ENCODE measurements at places on chromosomes 5 and 9. TPM values are rescaled to one million over a fixed set of nuclear protein-coding genes. Genes with fewer than 3 reads are reported as not detected.
A peak's percentile ranks its signal among the peaks of the same experiment; 100 is the strongest.

The DEPDC1B gene
- 0.23 TPM for polyA plus RNA-seq

The NANS gene
- polyA plus RNA-seq, result 34.6 TPM

The SHOC1 gene
- not detected for polyA plus RNA-seq

DNA sequence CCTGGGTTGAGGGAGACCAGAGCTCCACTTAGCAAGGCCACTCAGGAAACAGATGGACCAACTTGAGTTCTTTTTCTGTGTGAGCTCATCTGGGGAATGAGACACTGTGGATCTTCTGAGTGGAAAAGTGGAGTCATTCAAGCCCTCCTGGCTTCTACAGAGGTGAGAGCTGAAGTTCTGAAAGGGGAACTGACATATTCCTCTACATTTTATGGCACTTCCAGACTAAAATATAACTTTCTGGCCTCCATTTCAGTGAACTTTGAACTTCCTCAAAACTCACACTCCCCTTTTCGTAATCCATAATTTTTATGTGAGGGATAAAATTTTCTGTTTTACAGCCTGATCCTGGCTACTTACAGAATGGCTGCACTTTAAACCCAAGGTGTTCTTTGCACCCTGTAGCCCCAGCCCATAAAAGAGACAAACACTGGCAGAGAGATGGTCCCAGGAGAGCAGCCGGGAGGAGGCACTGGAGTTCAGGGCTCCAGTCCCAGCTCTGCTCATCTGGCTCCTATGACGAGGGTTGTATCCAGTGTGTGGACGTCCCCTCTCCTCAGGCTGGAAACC, 10.8 kb downstream of the SPAAR start:
- no peak overlapping the region for H3K4me3 ChIP-seq
- DNase-seq, result no peak
- no peaks in the 10 kb centered on the region for H3K27me3 ChIP-seq
- no peaks in the 10 kb centered on the region for H3K4me1 ChIP-seq

The SLC38A9 gene
- polyA plus RNA-seq, result 7.0 TPM

The FXN gene
- polyA plus RNA-seq, result 65.6 TPM

The HCN1 gene
- polyA plus RNA-seq, result not detected

DNA sequence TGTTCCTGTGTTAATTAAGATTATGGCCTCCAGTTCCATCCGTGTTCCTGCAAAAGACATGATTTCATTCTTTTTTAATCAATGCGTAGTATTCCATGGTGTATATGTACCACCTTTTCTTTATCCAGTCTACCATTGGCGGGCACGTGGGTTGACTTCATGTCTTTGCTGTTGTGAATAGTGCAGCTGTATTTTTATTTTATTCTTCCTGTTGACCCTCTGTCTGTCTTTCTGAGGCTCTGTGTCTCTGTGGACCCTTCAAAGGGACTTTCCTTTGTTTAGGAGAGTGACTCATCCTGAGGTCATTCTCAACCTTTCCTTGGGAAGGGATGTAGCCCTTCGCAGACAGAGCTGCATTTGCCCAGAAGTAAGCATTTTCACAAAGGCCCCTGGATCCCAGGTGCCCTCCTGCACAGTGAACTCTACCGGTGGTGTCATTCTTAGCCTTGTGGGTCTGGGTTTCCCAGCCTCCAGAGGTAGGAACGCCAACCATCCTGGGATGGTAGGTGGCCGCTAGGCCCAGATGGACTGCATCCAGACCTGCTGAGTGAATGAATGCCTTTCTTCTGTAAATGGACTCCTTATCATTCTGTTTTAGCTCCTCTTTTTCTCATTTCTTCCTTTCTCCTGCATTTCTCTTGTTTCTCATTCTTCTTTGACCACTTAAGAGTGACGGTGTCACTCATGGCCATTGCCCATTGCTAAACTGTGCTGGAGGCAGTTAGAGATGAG, 22.4 kb downstream of the TRIO start:
- H3K27ac ChIP-seq, result no peak overlapping the region
- no peak for DNase-seq
- no peaks in the 10 kb centered on the region for H3K36me3 ChIP-seq
- H3K4me1 ChIP-seq, result no peaks in the 10 kb centered on the region
- no peak overlapping the region for H3K4me3 ChIP-seq

DNA sequence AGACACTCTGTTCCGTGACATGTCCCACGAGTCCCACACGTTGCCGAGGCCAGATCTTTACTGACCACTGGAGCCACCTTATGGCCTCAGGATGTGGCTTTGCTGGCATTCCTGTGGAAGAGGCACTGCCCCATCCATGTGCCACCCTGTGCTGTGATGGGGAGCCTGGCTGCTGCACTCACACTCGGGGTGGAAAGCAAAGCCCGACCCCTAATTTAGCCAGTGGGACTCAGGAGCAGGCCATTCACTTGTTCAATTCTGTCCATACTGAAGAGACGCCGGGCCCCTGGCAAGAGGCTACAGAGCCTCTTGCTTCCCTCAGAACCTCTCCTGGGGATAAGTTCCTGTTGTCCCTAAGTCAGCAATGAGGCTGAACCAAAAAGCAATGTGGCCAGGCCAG, 18.6 kb upstream of the CEP72 start:
- DNase-seq, result no peak
- no peaks in the 10 kb centered on the region for H3K27me3 ChIP-seq
- no peaks in the 10 kb centered on the region for H3K36me3 ChIP-seq

DNA sequence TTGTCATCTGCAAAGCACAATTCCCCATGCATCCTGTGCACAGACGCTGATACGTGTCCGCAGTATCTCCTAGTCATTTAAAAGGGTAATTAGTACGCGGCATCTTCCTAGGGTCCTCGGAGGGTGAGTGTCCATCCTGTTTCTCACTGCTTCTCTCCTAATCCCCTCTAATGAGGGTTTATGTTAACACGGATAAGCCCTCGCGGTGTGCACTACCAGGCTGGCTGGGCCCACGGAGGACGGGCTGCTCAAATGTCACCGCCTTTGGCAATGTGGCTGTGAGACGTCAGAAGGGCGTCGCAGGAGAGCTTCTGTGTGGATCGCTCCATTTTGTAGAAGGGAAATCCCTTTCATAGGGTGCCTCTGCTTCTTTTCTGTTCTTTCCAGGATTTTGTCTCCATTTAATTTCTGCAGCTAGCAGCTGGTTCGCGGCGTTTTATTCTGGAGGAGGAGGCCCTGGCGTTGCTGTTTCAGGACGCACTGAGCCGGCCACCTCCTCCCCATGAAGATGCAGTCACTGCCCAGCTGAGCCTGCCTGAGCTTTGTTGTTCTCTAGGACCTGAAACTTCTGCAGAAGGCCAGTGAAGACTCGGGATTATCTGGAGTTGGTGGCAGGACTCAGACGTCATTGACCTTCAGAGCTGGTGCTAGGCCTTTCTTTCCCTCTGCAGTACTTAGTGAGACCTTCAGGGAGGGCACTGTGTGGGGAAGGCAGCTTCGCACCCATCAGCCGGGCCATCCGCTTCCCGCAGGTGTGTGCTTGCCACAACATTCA, 326.1 kb upstream of the IRX1 start:
- H3K36me3 ChIP-seq, result no peaks in the 10 kb centered on the region
- no peaks in the 10 kb centered on the region for H3K4me1 ChIP-seq
- DNase-seq, result no peak
- H3K4me3 ChIP-seq, result no peak overlapping the region
- no peaks in the 10 kb centered on the region for H3K27me3 ChIP-seq

GRCh38 chr5:151012862-151013261, 7.5 kb upstream of the GPX3 start:
- no peak overlapping the region for H3K27ac ChIP-seq
- no peak for DNase-seq
- no peaks in the 10 kb centered on the region for H3K36me3 ChIP-seq
- no peaks in the 10 kb centered on the region for H3K4me1 ChIP-seq
- no peak overlapping the region for H3K4me3 ChIP-seq
- no peaks in the 10 kb centered on the region for H3K27me3 ChIP-seq

The SGCD gene
- polyA plus RNA-seq, result not detected

The TRPM3 gene
- not detected for polyA plus RNA-seq

The FOXD4L5 gene
- not detected for polyA plus RNA-seq

DNA sequence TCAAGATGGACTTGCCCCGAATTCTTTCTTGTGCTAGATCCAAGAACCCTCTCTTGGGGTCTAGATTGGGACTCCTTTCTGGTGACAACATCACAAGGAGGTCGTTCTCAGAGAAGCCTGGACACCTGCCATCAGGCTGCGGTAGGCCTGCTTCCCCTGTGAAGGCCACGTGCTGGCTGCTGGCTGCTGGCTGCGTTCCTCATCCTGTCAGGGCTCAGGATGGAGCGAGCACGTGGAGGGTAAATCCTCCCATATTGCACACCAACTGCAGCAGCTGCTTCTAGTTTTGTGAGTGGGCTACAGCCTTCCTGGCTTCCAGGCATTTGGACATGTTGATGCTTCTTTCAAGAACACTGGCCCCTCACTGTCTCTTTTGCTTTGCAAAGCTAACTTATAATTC, 95.6 kb downstream of the HSPA4 start:
- no peak for DNase-seq
- no peaks in the 10 kb centered on the region for H3K36me3 ChIP-seq
- H3K27me3 ChIP-seq, result no peaks in the 10 kb centered on the region
- H3K27ac ChIP-seq, result no peak overlapping the region
- H3K4me1 ChIP-seq, result peaks cover 15% of the 10 kb centered on the region

- no peak for DNase-seq
- H3K27me3 ChIP-seq, result no peaks in the 10 kb centered on the region
- no peak overlapping the region for H3K4me3 ChIP-seq
- no peak overlapping the region for H3K27ac ChIP-seq
- no peaks in the 10 kb centered on the region for H3K4me1 ChIP-seq
Measured at GRCh38 chr9:132914924-132915323, 29.5 kb downstream of the TSC1 start.

The SMIM32 gene
- polyA plus RNA-seq, result not detected

The LCN15 gene
- polyA plus RNA-seq, result not detected

DNA sequence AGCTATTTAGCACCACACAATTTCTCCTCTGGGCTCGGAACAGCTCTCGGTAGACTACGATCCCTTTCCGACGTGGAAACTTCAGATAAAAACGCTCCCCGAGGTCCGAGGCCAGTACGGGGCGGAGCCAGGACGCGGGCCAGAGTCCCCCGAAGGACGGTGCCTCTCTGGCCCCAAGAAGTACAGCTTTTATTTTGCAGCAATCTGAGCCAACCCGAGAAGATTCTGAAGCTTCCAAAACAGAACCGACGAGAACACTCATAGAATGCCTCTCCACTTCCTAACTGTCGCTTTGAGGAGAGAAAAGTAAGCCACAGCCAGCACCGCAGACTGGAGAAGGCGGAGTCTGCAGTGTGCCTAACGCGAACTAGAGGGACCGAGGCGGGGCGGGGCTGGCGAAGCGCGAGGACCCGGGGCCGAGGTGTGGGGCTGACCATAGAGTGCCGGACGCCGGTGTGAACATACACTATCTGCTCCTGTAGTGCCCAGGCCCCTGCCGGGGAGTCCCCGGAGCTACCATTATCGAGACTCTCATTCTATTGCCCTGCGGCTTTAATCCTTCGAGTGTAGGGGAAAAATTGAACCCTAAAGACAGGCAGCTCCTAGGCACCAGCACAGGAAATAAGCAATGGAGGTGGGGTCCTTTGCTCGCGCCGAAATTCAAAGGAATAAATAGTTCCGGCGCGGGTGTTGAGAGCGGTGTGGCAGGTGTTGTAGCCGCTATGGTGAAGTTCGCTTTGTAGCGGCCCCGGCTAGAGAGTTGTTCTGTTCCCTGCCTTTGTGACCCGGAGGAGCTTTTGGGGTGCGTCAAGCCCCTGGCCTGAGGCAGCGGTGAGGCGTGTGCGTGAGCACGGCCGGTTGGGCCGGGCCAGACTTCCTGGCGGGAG, at the start of gene SMC2:
TSS of gene SMC2 (plus strand) at position 663 of the 887 bp plus-strand sequence. CDS start 1,076 bp downstream, outside the sequence.
- H3K27me3 ChIP-seq, result no peaks in the 10 kb centered on the region
- peaks cover 30% of the 10 kb centered on the region for H3K4me1 ChIP-seq
- DNase-seq, result peak; percentile 93
- H3K36me3 ChIP-seq, result no peaks in the 10 kb centered on the region

The ADGRD2 gene
- polyA plus RNA-seq, result not detected

DNA sequence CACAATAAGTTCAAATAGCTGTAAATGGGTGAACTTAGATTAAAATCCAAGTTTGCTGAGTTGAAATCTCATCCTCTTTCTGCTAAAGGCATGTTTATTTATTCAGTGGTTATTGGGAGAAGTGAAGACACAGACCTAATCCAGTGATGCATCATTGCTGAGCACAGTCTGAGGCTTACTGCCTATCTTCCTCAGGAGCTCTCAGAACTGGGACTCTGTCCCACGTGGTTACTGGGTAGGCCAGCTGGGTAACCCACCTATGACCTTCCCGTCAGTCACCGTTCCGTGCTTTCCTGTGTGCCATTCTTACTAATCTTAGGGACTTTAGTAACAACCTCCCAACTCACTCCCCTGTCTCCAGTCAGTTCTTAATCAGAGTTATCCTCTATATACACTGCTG, 226.8 kb upstream of the ATP10B start:
- H3K36me3 ChIP-seq, result no peaks in the 10 kb centered on the region
- no peak for DNase-seq
- no peak overlapping the region for H3K4me3 ChIP-seq
- no peak overlapping the region for H3K27ac ChIP-seq
- no peaks in the 10 kb centered on the region for H3K27me3 ChIP-seq

- no peaks in the 10 kb centered on the region for H3K36me3 ChIP-seq
- H3K4me1 ChIP-seq, result peaks cover 19% of the 10 kb centered on the region
- no peak for DNase-seq
- no peak overlapping the region for H3K27ac ChIP-seq
Measured at GRCh38 chr5:170633235-170634081, 129.6 kb downstream of the KCNIP1 start.

GRCh38 chr9:106962615-106963363, 99.8 kb downstream of the ZNF462 start:
- no peak overlapping the region for H3K27ac ChIP-seq
- no peaks in the 10 kb centered on the region for H3K27me3 ChIP-seq
- no peak overlapping the region for H3K4me3 ChIP-seq
- no peaks in the 10 kb centered on the region for H3K4me1 ChIP-seq
- no peak for DNase-seq

GRCh38 chr9:3200331-3200774, 325.4 kb downstream of the RFX3 start:
- no peak for DNase-seq
- no peak overlapping the region for H3K27ac ChIP-seq
- H3K27me3 ChIP-seq, result no peaks in the 10 kb centered on the region
- H3K4me3 ChIP-seq, result no peak overlapping the region
- no peaks in the 10 kb centered on the region for H3K36me3 ChIP-seq

The CATSPER3 gene
- not detected for polyA plus RNA-seq

DNA sequence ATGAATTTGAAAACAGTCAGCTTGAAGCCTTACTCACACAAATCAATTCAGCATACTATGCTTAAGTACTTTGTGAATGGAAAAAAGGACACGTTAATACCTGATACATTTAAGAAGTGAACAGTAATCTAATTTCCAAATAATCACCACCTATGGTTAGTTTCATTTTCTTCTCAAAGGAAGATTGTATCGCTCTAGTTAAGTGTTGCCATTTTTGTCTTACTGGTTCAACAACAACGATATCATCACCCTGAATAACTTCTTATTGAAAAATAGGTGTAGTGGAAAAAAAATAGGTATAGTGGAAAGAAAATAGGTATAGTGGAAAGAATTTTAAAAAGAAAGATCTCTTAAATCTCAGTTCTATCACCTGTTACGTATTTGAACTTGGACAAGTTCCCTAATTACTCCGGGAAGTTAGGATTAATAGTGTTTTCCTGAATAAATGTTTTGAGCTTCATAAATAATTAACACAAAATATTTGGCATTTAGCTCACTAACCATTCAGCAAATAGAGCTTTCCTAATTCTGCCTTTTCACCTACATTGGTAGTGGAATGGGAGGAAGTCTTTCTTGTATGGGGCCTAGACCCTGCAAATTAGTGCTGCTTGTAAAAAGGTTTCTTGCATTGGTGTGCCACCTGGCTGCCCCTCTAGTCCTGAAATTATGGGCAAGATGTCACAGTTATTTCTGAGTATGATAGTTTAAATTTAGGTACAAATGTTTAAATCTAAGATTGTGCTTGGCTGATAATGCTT, 502.6 kb upstream of the NMUR2 start:
- DNase-seq, result no peak
- no peak overlapping the region for H3K4me3 ChIP-seq
- no peaks in the 10 kb centered on the region for H3K36me3 ChIP-seq
- H3K27ac ChIP-seq, result no peak overlapping the region
- H3K4me1 ChIP-seq, result no peaks in the 10 kb centered on the region

All from CD4-positive, alpha-beta memory T cell (primary cell).